ENCODE measurements at places on chromosomes 3 and 15. TPM values are rescaled to one million over a fixed set of nuclear protein-coding genes. Genes with fewer than 3 reads are reported as not detected.
A peak's percentile ranks its signal among the peaks of the same experiment; 100 is the strongest.

GATM gene
- 42.0 TPM for total RNA-seq

FETUB gene
- not detected for total RNA-seq

CCDC13 gene
- total RNA-seq: 0.41 TPM

NOX5 gene
- not detected for total RNA-seq

CFAP92 gene
- 0.49 TPM for total RNA-seq

C3orf85 gene
- not detected for total RNA-seq

ADAMTSL3 gene
- total RNA-seq: 11.5 TPM

GOLGA8S gene
- total RNA-seq: 0.30 TPM

SYNPR gene
- not detected for total RNA-seq

GRCh38 chr15:74787251-74788041, 5.6 kb downstream of the CSK start:
- DNase-seq: peak; percentile 88

DNA sequence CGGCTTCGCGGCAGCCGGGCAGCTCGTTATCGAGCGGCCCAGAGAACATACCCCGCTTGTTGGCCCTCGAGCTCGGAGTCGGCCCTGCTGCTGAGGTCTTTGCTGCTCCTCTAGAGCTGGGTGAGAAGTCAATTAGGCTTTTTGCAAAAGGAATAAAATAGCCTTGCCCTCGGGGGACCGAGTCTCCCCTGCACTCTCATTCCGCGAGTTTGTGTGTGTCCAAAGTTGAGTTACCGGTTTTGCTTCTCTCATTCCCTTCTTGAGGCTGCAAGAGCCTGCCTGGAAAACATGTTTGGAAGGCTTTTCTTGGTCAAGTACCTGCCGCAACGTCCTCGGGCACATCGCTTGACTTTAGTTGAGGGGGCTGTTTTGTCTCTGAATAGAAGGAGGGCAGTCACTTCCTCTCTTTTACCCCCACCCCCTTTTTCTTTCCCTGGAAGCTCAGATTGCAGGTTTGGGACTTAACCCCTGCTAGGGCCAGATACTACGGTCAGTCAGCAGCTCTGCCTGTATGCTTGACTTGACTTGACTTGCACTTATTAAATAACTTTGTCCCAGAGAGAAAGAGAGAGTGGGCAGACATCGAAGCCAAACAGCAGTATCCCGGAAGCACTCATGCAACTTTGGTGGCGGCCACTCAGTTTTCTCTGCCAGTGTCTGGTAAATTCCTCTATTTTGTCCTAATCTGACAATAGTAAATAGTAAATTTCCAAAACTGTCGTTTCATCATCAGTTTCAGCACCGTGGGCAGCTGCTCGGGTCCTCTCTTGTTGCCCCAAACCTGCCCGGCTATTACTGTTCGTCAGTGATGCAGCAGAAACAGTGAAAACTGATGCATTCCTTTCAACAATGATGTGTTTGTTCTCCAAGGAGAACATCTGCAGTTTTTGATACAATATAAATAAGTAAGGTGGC, 609 bp downstream of the RNF13 start:
- no peak for DNase-seq

DNA sequence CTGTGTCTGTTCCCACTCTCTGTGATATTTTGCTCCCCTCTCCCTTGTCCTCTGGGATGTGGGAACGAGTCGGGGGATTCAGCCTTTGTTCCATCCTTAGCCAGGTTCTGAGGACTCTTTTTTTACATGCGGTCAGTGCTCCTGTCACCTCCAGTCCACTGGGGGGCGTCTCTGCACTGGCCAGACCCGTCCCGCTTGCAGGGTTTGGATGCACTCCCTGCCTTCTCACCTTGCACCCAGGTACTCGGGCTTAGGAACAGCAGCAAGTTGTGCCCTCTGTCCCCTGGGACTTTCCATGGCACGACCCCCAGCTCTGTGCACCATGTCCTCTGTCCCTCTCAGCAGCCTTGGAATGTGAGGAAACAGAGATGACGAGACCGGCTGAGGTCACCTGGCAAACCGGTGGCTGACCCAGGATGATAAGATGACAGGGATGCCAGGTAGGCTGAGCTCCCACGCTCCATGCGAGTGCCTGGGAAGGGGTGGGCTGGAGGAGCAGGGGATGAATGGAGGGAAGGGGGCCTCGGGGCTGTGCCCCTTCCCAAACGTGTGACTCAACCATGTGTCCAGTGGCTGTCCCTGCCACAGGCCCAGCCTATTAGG, 27.3 kb upstream of the FGD5 start:
- DNase-seq: peak; percentile 66

DNA sequence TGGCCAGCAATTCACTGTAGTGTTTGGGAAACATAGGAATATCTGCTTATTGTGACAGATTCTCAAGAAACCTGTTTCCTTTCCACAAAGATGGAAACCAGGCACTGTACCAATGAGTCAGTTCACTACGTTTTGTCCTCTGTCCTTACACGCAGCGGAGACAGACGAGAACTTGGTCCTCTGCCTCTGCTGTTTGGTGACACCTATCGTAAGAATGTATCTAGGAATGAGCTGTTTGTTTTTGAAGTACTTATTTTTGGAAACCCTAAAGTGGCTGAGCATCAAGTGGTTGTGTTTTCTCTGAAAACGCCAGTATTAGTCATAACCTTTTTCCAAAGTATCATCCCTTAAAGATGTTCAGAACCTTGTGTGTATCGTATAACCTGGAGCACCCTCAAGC, 93.0 kb downstream of the PGPEP1L start:
- no peak for DNase-seq

DNA sequence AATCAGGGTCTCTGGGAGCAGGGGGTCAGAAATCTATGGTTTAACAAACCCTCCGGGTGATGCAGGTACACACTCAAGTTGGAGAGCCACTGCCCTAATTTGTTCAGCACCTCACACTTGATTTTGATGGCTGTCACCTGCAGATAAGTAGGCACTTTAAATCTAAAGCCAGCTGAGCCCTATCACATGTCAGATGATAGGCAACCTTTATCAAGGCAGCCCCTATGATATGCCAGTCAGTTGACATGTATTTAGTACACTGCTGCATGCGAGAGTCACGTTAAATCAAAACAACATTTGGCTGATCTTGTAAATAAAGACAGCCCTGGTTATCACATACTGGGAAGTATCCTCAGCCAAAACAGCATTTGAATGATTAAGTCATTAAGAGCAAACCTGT, 104.4 kb upstream of the MCTP2 start:
- no peak for DNase-seq

- no peak for DNase-seq
Measured at GRCh38 chr3:100776746-100777145, 67.5 kb downstream of the TFG start.

DNA sequence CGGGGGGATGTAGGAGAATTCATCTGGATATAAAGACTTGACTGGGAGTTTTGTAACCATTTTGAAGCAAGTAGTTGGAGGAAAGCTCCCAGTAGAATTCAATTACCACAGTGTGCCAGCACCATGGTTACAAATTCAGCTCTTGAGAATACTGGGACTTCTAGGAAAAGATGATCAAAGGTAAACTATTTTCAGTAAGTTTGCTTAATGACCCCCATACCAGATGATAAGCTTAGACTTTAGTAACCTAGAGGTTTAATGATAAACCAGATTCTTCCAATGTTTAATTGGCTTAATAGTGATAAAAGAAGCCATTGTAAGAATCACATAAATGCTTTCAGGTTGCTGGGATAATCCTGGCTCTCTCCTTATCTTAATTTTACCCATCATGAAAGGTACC, 22.3 kb downstream of the AP4E1 start:
- no peak for DNase-seq

GRCh38 chr3:101010296-101010695, 17.1 kb upstream of the ABI3BP start:
- no peak for DNase-seq

- no peak for DNase-seq
Measured at GRCh38 chr3:160540551-160540950, 24.8 kb downstream of the KPNA4 start.

DNA sequence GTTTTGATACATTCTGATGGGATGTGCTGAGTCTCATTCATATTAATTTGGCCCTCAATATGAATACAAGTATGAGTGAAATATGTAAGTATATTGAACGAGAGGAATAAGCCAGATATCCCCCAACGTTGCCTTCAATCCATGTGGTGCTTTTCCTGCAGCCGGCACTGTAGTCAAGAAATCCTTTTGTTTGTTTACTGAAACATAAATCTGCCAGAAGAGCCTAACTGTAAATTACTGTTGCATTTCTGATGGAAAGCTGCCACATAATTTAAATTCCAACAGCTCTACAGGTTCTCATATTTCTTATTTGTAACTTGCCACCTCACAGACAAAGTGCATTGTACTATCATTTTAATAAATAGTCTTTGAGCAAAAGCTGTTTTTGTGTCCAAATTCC, 314.0 kb downstream of the KBTBD8 start:
- DNase-seq: no peak
